Peyer's patch (tissue), 4 donors: ENCODE measurements at places on chromosomes 3 and 15.

- DNase-seq = no peak
Observed at GRCh38 chr15:28228096-28228495, 93.9 kb downstream of the HERC2 start.

DNA sequence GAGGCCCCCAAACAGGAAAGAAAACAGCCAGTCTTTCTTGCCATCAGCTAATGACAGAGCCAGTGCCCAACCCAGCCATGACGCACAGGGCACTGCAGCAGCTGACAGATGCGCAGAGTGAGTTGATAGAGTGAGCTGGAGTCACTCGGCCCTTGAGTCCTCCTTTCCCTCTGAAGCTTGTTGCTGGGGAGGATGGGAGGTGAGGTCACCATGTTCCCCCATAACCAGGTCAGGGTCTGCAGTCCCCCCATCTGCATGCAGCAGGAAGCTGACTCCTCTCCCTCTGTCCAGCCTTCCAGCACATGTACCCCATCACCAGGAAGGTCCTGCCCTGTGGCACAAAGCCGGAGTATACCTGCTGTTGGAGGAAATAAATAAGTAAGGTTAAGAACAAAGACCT, 174.6 kb downstream of the ABHD5 start:
- DNase-seq = peak; percentile 14

DNA sequence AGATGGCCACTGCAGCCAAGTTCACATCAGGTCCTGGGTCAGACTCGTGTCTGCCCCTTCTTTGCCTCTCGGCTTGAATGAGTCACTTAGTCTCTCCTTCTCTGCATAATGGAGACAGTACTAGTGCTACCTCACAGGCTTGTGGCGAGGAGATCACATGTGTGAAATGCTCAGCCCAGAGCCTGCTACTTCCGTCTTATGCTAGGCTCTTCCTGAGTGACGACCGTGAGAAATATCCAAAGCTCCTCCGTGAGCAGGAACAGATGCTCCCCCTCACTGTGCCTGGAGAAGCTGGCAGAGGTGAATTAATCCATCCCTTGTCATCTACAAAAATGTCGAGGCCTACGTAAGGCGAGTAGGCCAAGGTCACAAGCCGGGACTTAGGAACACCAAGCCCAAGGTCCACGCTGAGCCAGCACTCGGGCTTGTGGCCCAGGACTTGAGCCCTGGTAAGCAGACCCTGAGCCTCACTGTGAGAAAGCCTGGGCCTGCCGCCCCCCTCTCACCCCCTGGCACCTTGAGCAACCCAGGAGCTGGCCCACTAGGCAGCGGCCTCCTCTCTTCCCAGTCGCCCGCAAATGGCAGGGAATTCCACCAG, 17.9 kb downstream of the PAK6 start:
- no peak for DNase-seq

DNA sequence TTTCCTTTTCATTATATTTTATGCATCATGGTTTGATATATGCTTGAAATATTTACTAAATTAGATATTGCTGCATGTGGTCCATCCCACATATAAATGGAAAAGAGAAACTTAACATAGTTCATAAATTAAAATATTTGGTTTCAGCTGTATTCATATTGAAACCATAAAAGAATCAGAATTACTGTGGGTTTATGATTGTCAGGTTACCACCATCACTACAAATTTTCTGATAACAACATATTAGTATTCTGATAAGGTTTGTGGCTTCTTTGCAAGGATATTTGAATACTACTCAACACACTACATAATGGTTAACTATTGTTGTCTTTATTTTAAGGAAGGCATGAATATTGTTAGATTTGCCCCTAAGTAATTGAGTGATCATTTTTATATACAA, 235.5 kb downstream of the UBE2E2 start:
- DNase-seq = no peak

DNA sequence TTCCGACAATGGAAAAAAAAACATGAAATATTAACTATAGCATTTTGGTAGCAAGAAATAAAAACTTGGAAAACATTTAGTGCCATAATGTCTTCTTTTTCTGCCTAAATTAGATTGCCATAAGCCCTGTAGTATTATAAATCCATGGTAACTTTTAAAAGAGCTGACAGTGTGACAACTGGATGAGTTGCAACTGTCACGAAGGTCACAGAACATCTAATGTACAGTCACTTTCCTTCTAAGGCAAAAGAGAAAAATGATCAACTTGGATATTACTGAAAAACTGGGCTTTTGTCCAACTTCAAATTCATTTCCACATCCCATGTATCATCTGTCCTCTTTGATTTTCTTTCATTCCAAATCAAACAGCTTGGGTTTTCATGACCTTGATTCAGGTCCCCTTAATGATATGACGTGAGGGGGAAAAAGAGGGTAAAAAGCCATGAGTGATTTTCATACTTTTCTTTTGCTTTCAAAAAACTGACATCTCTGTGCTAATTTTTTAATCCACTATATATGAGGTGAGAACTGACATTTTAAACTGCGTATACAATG, 602 bp downstream of the CPB1 start:
- no peak for DNase-seq

- DNase-seq = no peak
Observed at GRCh38 chr3:45163481-45163880, 17.3 kb upstream of the CDCP1 start.

DNA sequence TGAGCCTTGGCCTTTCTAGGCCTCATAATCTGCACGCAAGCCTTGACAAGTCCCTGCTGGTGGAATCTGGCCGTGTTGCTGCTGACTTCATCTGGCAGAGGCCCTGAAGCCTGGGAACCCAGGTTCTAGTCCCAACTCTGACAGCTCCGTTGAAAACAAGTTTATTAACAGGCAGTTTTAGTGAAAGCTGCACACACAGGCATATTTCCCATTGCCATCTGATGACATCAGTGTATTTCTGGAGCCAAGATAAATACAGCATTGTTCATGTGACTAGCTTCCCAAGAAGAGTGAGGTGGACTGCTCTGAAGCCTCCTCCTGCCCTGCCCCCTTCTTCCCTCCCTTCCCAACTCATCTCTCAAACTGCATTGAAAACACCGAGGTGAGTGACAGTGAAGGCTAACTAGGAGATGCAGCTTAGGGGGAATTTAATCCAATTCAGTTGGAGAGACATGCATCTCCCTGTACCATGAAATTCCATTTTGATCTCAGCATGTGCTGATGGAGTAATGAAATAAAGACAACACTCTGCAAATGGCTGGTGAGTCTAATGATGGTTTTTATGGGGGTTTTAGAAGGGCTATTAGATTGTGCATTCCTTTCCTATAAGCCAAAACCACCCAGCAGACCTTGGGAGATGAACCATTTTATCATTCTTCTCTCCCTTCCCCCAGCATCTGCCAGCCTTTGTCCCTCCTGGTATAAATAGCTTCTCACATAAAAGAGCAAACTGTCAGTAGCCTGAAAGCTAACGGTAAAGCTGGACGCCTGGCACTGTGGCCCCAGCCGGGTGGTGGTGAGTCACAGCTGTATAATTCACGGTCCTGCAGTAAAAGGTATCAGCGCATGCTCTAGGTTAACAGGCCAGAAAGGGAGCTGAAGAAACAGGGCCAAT, 38.0 kb downstream of the PRICKLE2 start:
- DNase-seq = no peak

GRCh38 chr15:51938286-51938685, 33.3 kb downstream of the LEO1 start:
- DNase-seq = no peak

DNA sequence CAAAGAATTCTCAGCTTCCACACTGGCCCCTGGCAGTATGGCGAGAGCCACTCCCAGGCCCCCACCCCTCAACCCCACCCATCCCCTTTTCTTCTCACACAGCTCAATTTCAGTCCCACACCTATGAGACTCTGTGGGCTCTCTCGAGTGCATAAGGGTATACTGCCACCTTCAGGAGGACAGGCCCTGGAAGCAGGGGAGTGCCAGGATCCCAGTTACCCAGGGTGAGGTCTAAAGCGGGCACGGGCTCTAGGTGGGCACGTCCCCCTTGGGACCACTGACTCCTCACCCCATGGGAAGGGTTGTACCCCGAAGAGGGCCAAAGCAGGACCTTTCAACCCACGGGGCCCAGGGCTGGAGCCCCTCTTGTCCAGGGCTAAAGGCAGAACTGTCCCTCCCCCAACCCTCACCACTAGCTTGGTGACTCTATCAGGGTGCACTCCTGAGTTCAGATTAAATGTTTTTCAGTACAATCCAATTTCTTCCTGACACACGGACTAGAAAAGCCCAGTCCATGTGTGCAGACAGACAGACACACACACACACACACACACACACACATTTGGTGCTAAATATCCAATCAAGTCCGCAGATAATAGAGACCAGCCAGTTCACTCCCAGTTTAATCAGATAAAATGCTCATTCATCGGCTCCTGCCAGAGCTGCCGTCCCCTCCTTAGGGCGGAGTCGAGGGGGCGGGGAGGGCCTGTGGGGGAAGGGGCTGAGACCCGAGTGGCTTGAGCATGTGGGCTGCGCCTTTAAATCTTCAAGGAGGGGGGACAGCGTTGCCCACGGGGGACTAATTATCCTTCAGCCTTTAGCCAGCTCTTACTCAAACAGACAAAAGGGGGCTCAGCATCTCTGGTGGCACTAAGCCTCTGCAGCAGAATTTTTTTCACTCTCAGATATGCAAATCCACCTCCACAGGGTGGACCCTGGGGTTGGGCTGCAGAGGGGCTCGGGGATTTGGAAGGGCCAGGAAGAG, 59.3 kb downstream of the CYP11A1 start:
- DNase-seq = no peak

- DNase-seq = no peak
Observed at GRCh38 chr3:114904633-114905032, 242.5 kb downstream of the ZBTB20 start.

DNA sequence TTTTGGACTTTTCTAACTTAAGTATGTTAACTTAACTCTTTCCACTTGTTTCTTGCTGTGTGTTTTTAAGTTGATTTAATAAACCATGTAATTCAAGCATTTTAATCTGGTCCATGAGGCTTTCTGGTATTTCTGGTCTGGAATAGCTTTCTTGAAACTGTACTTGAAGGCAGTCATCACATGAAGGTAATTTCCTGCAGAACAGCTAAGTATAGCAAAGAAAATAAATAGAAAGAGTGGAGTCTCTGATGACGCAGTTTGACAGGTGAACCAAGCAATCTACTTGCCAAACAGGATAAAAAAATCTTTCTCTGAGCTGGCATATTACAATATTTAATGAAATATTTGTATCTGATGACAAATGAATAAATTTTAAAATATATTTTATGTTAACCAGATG, 74.9 kb downstream of the BTLA start:
- DNase-seq = no peak

DNA sequence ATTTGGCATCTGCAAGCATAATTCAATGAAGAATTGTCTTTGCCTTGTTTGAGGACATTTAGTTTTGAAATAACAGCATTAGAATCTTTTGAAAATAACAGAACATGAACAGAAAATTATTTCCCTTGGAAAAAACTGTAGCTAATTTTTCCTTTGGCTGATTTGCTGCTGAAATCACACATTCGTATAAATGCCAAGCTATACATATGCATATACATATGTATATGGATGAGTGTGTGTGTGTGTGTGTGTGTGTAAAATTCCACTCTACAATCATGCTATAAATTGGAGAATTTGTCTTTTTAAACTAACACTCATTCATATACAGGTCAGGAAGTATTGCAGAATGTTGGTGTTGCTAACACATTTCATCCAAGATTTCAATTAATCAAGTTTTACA, 57.9 kb downstream of the SAMMSON start:
- DNase-seq = no peak

DNA sequence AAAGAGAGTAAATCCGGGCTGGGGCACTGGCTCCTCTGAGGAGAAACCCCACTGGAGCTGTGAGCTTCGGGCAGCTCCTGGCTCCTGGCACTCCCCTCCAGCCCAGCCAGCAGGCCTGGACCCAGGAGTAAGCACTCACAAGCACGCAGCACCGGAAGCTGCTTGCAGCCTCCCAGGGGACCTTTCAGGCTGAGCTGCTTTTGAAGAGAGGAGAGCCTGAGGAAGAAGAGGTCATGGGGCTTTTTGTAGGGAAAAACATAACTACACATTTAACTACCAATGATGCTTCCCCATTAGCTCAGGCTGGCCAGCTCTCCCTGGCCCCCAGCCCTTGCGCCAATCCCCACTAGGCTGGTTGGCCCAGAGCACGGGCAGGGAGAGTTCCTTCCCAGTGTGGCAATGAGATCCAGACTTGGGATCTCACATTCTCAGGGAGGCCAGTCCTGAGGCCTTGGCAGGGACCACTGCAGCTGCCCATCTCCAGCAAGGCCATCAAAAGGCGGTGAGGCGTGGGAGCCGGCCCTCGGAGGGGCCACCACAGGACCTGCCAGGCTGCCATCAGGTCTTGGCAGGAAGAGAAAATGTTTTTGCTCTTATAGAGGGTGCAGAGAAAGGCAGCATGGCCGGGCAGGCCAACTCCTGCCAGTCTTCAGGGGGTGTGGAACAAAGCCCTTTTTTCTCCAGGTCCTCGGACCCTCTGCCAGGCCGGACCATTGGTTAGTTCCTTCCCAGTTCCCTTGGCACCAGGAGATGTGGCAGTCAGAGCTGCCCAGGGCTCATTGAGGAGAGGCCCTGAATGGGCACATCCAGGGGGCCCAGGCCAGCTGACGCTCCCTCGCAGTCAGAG, 41.5 kb upstream of the MFGE8 start:
- DNase-seq = no peak

DNA sequence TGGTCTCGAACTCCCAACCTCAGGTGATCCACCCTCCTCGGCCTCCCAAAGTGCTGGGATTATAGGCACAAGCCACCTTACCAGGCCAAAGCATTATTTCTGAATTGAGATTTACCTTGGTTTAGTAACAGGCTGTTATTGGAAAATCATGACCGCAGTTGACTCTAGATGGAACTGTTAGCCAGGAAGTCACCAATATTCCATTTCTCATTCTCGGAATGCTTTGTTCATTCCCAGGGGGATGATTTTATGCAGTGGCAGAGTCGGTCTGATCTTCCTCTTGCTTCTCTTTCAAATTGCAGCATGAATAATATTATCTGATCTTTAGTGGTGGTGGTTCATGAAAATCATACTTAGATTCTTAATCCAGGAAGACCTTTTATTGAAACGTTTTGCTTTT, 195.5 kb upstream of the MBNL1 start:
- no peak for DNase-seq

DNA sequence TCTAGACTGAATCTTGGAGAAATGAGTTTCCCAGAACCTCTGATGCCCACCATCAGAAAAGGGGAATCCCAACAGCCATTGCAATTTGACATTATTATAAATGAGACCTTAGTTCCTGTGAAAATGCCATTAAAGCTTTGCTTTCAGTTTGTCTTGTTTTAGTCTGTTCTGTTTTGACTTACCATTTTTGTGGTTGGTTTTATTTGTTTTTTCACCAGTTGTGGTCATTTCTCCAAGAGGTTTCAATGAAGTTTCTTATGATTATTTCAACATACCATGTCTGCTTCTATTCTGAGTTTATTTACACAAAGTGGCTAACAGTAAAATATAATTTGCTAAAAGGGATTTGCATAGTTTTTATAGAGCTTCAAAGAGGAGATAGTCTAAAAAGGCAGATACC, 175.0 kb upstream of the MCTP2 start:
- DNase-seq = no peak

DNA sequence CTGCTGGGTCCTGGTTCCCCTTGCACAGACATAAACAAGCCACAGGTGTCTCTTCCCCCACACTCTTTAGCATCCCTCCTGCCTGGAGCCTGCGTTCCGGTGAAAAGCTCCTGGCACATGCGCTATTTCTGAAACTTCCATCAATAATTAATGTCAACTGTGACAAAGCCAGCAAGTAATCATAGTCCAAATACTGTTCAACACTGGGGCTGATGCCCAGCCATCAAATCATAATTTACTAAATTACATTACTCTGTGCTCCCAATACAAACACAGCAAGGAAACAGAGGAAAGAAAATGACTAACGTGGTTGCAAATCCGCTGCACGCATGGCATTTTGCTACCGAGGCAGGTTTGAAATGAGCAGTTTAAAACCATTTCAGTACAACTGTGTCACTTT, 294.7 kb downstream of the ERC2 start:
- DNase-seq = no peak
